Fibroblast of skin of left quadriceps (primary cell): ENCODE measurements at places on chromosomes 4 and X.

- no peak for DNase-seq
Observed at GRCh38 chr4:123351713-123352112, 44.9 kb upstream of the SPRY1 start.

GRCh38 chr4:3647421-3647820 is 115.2 kb upstream of the LRPAP1 start:
- no peak for DNase-seq

DNA sequence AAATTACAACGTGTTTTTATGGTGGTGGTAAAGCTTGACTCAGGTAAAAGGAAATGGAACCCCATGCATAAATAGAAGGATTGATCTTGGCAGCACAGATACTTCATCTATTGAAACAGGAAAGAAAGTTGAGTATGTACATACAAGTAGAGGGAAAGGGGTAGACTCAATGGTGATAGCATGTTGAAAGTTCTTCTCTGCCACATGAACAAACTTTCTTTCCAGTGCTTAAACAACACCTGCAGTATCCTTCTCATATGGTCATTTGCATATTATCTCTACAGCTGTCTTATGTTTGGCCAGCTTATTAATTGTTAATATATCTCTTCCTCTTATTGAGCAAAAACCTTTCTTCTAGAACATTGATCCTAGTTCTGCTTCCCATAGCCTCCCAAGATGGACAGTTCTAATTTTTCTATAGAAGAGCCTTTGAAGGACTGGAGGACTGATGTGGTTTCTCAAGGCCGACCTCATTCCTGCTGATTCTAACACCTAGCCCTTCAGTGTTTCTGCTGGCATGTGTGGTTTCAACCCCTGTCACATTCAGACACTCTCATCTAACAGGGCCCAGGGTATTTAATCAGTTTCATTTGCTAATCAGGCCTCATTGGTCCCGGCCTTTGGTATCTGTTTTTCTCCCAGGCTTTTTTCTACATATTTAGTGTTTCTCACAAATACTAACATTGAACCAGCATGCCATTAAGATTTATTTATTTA is 108.1 kb upstream of the SPRY1 start:
- no peak for DNase-seq

- DNase-seq = peak; percentile 20
Observed at GRCh38 chrX:125295337-125295736, 24.3 kb upstream of the TEX13C start.

DNA sequence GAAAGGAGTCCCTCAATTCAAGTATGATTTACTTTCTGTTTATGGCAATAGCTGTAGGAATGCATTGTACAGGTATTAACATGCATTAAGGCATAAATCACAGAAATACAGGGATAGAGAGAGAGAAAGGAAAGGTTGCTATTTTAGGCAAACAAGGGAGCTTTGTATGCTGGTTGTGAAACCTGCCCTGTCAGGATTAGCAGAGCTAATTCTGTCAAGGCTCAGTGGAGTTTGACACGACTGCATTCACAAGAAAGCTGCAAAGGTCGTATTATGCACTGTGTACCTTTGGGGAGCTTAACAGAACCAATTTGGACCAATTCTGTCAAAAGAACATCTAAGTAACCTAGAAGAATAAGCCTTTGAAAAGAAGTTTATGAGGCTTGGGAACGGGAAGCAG is 239.3 kb downstream of the GRIA2 start:
- DNase-seq = no peak
